ENCODE measurements at places on chromosomes 4 and X. TPM values are rescaled to one million over a fixed set of nuclear protein-coding genes. Genes with fewer than 3 reads are reported as not detected.

Gene MXRA5
- not detected for total RNA-seq

DNA sequence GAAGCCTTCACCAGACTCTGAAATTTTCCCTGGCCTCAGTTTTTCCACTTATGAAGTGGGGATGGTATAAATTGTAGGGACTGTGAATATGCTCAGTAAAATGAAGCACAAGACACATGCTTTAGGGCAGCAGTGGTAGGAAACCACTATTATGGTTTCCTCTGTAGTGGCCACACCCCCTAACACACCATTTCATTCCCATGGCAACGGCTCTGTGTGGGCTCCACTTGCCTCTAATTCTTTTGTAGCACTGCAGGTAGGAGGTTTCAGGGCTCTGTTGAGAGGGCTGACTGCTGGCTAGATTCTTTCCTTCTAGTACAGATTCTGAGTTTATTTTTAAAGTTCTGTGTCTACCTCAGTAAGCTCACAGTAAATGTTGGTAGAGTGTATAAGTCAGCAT lies 3.5 kb upstream of the VMA21 start:
- DNase-seq = peak; percentile 66

DNA sequence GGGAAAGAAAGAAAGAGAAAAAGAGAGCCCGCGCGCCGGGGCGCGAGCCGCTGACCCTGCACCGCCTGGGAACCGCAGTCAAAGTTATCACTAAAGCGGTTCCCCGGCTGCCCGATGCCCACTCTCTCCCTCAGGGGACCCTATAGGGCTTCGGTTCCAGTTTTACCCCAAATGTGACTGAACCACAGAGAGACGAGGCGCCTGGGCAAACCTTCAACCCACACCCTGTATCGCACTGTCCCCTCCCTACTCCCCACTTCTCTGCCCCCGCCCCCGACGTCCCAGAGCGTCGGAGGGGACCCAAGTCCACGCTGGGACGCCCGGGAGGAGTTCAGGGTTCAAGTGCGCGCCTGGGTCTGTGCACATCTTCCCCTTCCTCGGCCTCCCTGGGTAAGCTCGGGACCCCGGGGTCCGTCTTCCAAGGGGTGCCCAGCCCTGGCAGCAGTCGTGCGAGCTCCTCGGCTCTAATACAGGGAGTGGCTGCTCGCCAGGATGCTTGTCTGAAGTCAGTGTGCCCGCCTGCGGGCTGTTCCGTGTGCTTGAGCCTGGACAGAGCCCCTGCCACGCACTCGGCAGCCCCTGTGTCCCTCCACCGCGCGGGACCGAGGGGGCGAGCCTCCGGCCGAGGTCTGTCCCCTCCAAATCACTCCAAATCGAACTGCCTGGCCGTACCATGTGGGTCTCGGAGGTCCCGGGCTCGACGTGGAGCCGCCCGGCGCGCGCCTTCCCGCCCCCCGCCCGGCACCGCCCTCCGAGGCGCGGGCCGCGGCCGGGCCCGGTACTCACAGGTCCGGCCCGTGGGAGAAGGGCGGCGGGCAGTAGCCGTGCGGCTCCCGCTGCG lies 960 bp downstream of the TRPC3 start:
- no peak for DNase-seq

- DNase-seq = no peak
Observed at GRCh38 chr4:114115526-114115925, 136.1 kb upstream of the ARSJ start.

DNA sequence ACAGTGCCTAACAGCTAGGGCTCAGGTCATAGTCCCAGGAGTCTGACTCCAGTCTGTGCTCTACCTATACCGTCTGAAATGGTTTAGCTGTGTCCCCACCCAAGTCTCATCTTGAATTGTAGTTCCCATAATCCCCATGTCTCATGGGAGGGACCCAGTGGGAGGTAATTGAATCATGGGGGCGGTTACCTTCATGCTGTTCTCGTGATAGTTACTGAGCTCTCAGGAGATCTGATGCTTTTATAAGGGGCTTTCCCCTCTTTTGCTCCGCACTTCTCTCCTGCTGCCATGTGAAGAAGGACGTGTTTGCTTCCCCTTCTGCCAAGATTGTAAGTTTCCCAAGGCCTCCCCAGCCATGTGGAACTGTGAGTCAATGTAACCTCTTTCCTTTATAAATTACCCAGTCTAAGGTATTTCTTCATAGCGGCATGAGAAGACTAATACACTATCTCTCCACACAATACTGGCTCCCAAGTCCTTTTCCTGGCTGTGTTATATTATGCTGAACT lies 110.8 kb downstream of the AFAP1 start:
- DNase-seq = no peak

GRCh38 chrX:133380711-133381619 lies 34.3 kb downstream of the GPC4 start:
- no peak for DNase-seq

DNA sequence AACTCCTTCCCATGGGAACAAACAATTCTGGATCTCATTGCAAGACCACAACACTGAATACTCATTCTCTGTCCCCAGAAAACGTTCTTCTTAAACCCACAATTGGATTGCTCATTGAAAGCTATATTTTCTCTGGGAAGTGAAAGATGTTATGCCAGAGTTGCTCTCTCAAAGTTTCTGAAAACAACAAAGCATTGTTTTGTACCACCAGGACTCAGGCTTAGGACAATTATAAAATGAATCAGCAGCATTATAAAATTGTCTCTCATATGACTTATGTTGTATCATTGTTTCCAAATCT lies 26.5 kb downstream of the TFDP3 start:
- no peak for DNase-seq

Gene UGT2A1
- total RNA-seq = not detected

Gene PNMA6F
- not detected for total RNA-seq

- DNase-seq = no peak
Observed at GRCh38 chr4:151074416-151074916, 25.0 kb upstream of the RPS3A start.

DNA sequence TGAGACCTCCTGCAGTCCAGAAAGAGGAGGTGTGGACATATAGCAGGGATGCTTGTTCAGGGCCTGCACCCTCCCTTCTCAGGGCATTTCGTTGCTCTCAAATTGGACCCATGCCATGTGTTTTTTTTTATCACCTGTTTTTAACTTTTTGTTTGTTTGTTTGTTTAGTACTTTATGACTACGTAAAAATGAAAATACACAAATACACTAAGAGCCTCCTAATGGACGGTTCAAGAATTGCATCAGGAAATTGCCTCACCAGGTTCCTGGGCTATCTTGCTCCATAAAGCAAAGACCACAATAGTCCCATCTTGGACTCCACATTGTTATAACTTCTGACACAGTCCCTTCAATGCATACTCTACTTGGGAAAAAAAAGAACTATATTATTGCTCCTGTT lies 1685.9 kb upstream of the TENM3 start:
- DNase-seq = no peak

Gene RHOXF2B
- not detected for total RNA-seq

Gene SH3RF1
- total RNA-seq = 0.53 TPM

Gene PPA2
- 48.0 TPM for total RNA-seq

DNA sequence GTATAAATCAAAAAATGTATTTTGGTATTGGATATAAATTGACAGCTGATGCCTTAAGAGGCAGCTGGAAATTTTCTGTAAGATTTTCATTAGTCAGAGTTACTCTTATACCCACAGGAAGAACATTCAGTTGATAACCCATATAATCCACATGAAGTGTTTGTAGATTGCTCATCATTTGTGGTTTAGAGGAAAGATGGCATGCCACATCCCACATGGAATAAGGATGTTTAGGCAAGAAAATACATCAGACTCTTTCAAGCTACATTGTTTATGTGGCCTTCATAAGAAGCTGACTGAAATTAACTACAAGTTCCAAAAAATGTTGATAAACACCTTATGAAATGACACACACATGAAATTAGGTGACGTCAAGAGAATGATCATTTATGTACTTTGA lies 56.6 kb downstream of the AREG start:
- no peak for DNase-seq

- DNase-seq = no peak
Observed at GRCh38 chr4:139492429-139492828, 38.5 kb downstream of the RAB33B start.

DNA sequence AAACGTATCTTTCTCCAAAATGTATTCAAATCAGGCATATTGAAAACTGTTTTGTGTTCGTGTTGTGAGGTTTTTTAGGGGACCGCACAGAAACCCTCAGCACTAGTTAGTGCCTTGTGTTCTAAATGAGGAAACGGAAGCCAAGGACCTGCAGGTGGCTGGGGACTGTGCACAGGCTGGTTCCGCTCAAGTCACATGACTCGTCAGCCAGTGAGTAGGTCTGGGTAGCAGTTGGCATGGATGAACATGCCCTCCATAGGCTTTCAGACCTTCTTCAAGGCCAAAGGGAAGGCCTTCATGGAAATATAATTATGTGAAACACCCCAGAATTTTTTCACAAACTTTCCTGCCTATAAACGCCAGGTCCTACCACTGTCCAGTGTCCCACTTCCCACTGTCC lies 1.3 kb upstream of the F11 start:
- DNase-seq = no peak

Gene CSAG2
- total RNA-seq = not detected

DNA sequence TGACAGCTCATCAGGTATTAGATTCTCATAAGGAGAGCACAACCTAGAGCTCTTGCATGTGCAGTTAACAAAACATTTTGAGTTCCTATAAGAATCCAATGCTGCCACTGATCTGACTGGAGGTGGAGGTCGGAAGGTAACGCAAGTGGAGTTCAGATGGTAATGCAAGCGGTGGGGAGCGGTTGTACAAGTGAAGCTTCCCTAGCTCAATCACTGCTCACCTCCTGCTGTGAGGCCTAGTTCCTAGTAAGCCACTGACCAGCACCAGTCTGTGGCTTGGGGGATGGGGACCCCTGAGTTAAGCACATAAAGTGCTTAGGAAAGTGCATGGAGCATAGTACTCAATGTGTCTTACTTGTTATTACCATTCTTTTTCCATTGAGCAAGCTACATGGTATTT lies 983.2 kb upstream of the IGFBP7 start:
- DNase-seq = no peak

DNA sequence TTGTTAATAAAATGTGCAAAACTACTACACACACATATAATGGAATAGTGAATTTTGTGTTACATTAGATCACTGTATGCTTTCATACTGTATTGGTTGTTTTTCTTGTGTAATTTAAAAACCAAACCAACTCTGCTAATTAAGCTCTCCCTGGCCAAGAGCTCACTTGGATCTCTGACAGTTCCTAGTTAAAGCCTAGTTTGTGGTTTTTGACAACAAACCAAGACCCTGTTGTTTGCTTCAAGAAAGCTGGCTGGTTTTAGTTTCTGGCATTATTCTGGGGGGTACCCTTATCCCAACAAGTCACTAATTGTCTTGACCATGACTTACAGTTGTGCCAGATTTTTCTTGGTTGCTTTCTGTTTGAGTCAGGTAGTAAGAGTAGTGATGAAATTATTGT lies 121.4 kb upstream of the CXorf66 start:
- no peak for DNase-seq

GRCh38 chr4:125244848-125245450 lies 69.8 kb upstream of the FAT4 start:
- no peak for DNase-seq

- peak; percentile 42 for DNase-seq
Observed at GRCh38 chr4:89829470-89830138, 7.4 kb downstream of the SNCA start.

DNA sequence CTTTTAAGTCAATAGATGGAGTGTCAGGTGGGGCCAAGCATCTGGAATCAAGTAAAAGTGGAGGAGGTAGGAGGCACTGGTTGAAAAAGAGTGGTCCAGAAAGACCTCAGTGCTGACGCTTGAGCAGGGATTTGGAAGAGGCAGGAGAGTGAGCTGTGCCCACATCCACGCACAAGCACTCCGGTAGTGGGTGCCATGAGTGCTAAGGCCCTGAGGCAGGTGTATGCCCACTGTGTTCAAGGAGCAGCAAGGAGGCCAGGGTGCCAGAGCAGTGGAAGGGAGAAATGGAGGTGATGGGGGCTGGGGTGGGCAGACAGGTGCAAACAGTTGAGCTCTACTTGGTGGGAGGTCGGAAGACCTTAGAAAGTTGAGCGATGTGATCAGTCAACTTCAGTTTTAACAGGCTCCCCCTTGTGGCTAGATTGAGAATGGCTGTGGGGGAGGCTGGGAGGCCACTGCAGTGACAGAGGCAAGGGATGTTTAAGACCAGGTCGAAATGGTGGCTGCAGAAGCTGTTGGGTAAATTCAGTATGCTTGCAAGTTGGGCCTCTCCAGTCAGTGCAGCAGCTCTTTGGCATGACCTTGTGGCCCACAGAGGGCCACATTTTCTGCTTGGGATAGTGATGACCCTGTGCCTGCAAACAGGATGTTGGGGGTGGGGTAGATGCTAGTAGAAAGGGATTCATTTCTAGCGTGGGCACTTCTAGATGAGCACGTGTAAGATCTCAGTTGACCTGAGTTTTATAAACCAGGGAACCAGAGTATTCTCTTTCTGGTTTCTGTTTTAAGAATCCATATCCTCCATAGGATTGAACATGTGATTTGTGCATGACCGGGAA lies 12.7 kb downstream of the TKTL1 start:
- peak; percentile 69 for DNase-seq

DNA sequence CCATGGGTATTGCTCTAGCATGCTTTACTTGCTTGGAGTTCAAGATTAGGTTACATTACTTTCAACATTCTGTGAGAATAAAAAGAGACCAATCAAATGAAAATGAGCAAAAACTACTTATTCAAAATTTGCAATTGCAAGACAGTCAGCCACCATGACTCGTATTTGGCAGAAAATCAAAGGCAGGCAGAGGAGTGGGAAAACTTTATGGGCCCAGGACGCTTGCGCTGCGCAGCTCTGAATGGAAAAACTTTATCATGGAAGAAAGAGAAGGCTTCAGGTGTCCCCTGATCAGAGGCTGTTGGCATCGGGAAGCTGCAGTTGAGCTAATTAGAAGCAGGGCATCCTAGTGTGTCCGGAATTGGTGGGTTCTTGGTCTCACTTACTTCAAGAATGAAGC lies 250.6 kb downstream of the USP46 start:
- no peak for DNase-seq

Gene PDZD4
- 0.44 TPM for total RNA-seq

Gene CTAG1B
- total RNA-seq = not detected

DNA sequence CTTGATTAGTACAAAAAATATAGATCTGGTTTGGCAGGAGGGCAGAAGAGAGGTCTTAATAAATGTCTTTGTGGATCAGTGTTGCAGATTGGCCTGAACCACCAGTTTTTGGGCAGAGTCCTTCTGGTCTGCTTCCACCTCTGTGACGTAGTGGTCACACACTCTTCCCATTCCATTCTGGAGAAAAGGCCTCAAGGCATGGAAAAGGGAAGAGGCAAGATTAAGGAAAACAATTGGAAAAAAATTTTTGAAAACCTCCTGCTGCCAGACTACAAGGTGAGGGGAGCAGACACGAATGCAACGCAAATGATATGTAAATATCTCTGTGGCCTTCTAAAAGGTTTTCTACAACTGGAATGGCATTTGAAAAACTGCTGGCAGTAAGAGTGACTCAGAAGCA lies 24.3 kb upstream of the FAM47C start:
- no peak for DNase-seq

DNA sequence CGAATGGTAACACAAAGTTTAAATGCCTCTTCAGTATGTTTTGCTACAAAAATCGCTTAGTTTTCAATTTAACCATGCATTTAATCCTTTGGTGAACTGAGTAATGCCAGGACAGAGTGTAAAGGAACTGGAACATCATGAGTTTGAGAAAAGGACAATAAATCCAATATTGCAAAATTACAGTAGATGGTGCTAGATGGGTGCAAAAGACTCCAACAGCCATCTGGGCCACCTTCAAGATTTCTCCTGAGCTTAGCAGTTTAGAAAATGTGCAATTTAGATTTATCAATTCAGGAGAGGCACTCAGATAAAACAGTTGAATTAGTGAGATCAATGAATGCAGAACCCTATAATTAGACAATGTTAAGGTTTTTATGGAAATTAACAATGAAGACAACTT lies 33.2 kb upstream of the MID1IP1 start:
- DNase-seq = peak; percentile 19

GRCh38 chr4:102624505-102624904 lies 123.3 kb downstream of the NFKB1 start:
- DNase-seq = no peak

Gene XIAP
- total RNA-seq = 56.1 TPM
